Activated CD4-positive, alpha-beta T cell treated with anti-CD3 and anti-CD28 coated beads, Interleukin-2, amount 10 ng/mL, durations not matched to agents 24 days and 14 days (primary cell): ENCODE measurements at places on chromosomes 3 and 15. TPM values are rescaled to one million over a fixed set of nuclear protein-coding genes. Genes with fewer than 3 reads are reported as not detected.

- DNase-seq: no peak
- no peak overlapping the region for H3K4me3 ChIP-seq
- H3K4me1 ChIP-seq: peaks cover 8% of the 10 kb centered on the region
- H3K36me3 ChIP-seq: no peaks in the 10 kb centered on the region
- H3K27me3 ChIP-seq: peaks cover 13% of the 10 kb centered on the region
- H3K27ac ChIP-seq: no peak overlapping the region
Measured at GRCh38 chr15:77075528-77075927, 4.6 kb upstream of the TSPAN3 start.

Gene SLC24A5
- total RNA-seq: not detected in 2 replicates

DNA sequence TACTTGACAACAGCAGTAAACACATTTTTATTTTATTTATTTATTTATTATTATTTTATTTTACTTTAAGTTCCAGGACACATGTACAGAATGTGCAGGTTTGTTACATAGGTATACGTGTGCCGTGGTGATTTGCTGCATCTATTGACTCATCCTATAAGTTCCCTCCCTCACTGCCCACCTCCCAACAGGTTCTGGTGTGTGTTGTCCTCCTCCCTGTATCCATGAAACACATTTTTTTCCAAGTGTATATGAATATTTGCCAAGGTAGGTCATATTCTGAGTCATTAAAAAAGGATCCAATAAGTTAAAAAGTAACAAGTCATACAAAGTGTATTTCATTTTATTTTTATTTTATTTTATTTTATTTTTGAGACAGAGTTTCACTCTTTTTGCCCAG is 567.3 kb upstream of the KCNMB2 start:
- H3K27me3 ChIP-seq: no peaks in the 10 kb centered on the region
- H3K27ac ChIP-seq: no peak overlapping the region
- no peak overlapping the region for H3K4me3 ChIP-seq
- no peaks in the 10 kb centered on the region for H3K36me3 ChIP-seq
- H3K4me1 ChIP-seq: no peaks in the 10 kb centered on the region

GRCh38 chr15:92001307-92001706 is 147.8 kb downstream of the SLCO3A1 start:
- H3K27me3 ChIP-seq: no peaks in the 10 kb centered on the region
- H3K36me3 ChIP-seq: no peaks in the 10 kb centered on the region
- no peak overlapping the region for H3K27ac ChIP-seq
- DNase-seq: no peak

GRCh38 chr3:44961888-44962287 is 14.1 kb downstream of the ZDHHC3 start:
- no peak overlapping the region for H3K27ac ChIP-seq
- H3K4me3 ChIP-seq: no peak overlapping the region
- H3K36me3 ChIP-seq: peaks cover 8% of the 10 kb centered on the region
- no peak for DNase-seq
- no peaks in the 10 kb centered on the region for H3K27me3 ChIP-seq
- peaks cover 13% of the 10 kb centered on the region for H3K4me1 ChIP-seq

DNA sequence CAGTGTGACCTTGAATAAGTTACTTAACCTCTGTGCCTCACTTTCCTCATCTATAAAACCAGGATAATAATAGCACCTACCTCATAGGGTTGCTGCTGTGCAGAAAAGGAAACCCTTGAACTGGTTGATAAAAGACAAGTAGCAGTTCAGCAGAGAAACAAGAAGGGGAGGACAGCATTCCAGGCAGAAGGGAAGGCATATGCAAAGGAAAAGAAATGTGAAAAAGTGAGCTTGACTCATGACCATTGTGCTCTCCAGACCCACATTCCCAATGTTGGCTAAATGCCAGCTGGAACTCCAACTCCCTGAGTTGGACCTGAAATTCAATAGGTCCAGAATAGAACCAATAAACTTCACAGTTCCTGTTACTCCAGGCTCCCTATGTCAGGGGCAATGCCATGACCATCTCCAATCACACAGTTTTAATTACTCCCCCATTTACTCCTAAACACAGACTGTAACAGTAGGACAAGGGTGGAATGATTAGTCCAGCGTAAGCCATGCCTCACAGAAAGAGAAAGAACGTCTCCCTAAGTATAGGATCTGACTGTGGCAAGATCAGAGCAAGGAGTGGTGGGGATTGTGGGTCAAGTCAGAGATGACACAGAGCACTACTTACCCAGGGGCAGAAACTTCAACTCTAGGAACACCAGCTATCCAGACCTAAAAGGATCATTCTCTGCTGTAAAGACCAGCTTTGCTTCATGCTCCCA is 26.9 kb downstream of the PRKAR2A start:
- H3K27me3 ChIP-seq: no peaks in the 10 kb centered on the region
- no peak overlapping the region for H3K4me3 ChIP-seq
- peaks cover 2% of the 10 kb centered on the region for H3K36me3 ChIP-seq
- H3K27ac ChIP-seq: no peak overlapping the region
- DNase-seq: no peak
- H3K4me1 ChIP-seq: peaks cover 8% of the 10 kb centered on the region

GRCh38 chr15:92665100-92665555 is 9.6 kb upstream of the FAM174B start:
- peaks cover 12% of the 10 kb centered on the region for H3K27me3 ChIP-seq
- H3K4me3 ChIP-seq: no peak overlapping the region
- H3K27ac ChIP-seq: no peak overlapping the region
- H3K36me3 ChIP-seq: no peaks in the 10 kb centered on the region
- no peak for DNase-seq
- H3K4me1 ChIP-seq: peaks cover 4% of the 10 kb centered on the region

Gene CISH
- total RNA-seq: 359 and 361 TPM in 2 replicates

- no peaks in the 10 kb centered on the region for H3K27me3 ChIP-seq
- H3K4me3 ChIP-seq: no peak overlapping the region
- no peaks in the 10 kb centered on the region for H3K36me3 ChIP-seq
- H3K4me1 ChIP-seq: no peaks in the 10 kb centered on the region
- H3K27ac ChIP-seq: no peak overlapping the region
Measured at GRCh38 chr15:35705030-35705883, 159.3 kb upstream of the DPH6 start.

Gene OR5K2
- total RNA-seq: not detected in 2 replicates
